Astrocyte of the hippocampus (primary cell): ENCODE measurements at places on chromosomes 3 and 15.

DNA sequence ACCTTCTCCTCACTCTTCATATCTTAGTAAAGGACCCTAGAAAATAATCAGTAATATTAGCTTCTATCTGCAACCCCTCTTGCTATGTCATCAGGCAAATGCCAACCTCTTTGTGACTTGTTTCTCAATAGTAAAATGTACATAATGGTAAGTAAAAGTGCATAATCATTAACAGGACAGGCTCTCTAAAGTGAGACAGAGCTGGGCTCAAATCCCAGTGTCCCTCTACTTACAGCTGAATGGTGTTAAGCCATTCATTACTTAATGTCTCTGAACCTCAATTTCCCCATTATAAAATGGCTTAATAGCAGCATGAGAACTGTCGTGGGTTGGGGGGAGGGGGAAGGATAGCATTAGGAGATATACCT, 62.6 kb upstream of the ATP11B start:
- DNase-seq, result no peak

- DNase-seq, result no peak
Measured at GRCh38 chr15:76293361-76293760, 17.9 kb downstream of the ETFA start.

DNA sequence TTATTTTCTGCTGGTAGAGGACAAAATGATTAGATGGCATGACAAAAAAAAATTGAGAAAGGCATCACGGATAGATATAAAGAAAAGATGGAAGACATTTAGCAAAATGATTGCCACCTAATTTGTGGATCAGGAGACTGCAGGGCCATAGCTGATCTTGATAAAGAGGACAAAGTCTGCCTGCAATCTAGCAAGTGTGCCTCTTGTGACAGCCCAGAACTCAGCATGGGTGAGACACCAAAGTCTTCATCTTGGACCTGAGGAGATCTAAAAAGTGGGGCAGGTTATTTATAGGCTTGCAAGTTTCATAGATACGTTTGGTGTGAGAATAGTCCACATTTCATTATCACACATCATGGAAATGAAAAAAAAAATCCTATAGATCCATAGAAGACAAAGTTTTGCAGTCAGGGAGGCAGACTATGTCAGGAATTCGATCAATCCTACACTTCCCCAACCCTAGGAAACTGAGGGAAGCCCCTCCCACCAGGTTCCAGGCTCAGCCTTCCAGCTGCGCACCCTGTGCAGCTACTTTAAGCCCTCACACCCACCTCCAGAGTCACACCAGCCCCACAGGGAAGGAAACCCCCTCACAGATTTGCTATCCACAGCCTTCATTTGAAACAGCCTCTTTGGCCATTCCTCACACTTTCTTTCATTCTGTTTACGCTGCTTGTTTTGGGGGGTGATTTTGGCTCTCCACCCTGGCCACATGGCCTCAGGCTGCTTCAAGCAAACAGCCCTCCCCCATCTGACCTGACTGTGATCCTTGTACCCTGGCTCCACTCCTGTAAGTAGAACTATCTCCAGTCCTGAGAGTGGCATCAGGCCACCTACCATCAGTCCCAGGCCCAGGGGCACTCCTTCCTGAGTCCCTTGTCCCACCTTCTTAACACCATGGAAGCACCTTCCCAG, 28.1 kb upstream of the KLHL6 start:
- DNase-seq, result no peak

- no peak for DNase-seq
Measured at GRCh38 chr15:68204361-68204760, 771 bp downstream of the CALML4 start.

GRCh38 chr15:74265046-74265639, 29.0 kb downstream of the CCDC33 start:
- DNase-seq, result peak; percentile 69

- no peak for DNase-seq
Measured at GRCh38 chr3:183800243-183800863, 25.0 kb downstream of the MAP6D1 start.

GRCh38 chr3:170471149-170471548, 52.5 kb downstream of the CLDN11 start:
- DNase-seq, result no peak

GRCh38 chr3:170220871-170221270, 1.4 kb upstream of the PRKCI start:
- peak; percentile 7 for DNase-seq

GRCh38 chr15:85036716-85037115, 55.1 kb downstream of the PDE8A start:
- DNase-seq, result no peak

DNA sequence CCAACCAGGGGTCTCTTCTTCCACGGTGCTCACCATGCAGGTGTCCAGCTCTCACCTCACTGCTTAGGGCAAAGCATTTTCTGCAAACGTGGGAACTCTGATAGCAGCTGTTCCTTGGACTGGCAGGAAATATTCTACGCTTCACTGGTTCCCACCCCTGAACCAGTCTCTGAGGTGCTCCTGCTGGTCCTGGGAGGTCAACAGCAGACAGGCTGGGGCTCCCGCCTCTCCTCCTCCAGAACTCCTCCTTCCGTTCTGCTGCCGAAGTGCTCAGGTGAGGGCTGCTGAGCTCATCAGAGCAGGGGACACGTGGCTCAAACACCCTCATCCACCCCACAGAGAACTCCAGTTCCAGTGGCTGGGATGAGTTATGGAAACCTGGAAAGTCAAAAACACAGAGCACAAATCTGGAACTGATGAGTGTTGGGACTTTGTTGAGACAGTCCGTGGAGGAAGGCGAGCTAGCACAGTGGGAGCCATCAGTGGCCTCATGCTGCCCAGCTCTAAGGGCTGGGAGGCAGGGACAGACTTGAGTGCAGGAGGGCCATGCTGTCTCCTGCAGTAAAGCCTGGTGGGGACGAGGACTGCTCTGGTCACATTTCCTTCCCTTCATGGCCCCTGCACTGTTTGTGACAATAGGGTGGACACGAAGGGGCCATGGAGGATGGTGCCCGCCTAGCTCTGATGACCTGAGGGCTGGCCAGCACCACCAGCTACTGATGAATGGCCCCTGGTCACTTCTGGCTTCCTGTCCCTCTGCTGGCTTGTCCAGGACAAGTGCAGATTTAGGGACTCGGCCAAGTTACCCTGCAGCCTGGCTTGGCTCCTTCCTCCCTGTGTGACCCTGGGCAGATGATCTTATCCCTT, 137.8 kb downstream of the KLF13 start:
- DNase-seq, result no peak

DNA sequence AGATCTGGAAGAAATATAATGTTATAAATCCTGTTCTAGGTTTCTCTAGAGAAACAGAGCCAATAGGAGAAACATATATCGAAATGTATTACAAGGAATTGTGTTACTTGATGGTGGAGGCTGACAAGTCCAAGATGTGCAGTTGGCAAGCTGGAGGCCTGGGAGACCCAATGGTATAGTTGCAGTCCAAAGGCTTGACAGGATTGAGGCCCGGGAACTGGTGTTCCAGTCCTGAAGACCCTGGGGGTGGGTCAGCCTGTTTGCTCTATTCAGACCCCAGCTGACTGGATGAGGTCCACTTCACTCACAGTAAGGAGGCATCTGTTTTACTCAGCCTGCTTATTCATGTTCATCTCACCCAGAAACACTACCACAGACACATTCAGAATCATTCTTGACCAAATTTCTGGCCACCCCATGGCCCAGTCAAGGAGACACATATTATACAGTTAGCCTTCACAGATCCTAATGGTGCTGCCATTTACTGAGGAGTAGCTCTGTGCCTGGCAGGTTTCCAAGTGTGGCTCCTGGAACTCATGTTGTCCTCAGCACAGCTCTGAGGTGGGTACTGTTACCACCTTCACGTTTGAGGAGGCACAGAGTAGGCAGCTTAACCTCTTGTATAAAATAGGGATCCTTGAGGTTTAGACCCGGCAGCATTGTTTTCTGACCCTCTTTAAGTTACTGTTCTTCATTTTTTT, 3.7 kb downstream of the TRAK1 start:
- DNase-seq, result no peak
